Osteoblast (primary cell): ENCODE measurements at places on chromosomes 4 and X. TPM values are rescaled to one million over a fixed set of nuclear protein-coding genes. Genes with fewer than 3 reads are reported as not detected.

GABRB1 gene
- not detected in 2 replicates for total RNA-seq

PLP1 gene
- total RNA-seq, result 0.29 and 0.36 TPM in 2 replicates

ZFP42 gene
- total RNA-seq, result not detected in 2 replicates

PARM1 gene
- total RNA-seq, result under 0.01 TPM in 1 of 2 replicates, not detected in the other
